Omental fat pad (tissue), 4 donors: ENCODE measurements at places on chromosomes 2 and 18. TPM values are rescaled to one million over a fixed set of nuclear protein-coding genes. Genes with fewer than 3 reads are reported as not detected.

- DNase-seq, result no peak
Measured at GRCh38 chr2:176088048-176088936, 4.2 kb upstream of the HOXD13 start.

GRCh38 chr2:96769814-96770213 lies 9.1 kb downstream of the CNNM4 start:
- DNase-seq, result no peak

DNA sequence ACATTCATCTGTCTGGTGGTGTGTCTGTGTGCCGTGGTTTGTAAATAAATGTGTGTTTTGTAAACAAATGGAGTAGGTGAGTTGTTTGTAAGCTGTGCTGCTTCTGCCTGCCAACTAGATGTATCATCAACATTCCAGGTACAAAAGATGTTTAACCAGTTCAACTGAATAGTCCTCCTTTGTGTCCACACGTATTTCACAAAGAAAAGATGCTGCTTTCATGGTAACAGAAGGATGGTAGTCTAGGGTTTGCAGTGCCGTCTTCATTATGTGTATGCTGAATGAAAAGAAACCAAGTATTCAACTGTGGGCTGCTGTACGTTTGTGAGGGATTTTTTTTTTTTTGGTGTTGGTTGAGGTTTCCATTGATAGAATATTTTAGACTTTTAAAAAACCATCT lies 72.1 kb downstream of the CAMKMT start:
- DNase-seq, result no peak

GRCh38 chr2:76478266-76479035 lies 767.7 kb upstream of the GCFC2 start:
- no peak for DNase-seq

TEX44 gene
- total RNA-seq, result not detected

AQP12A gene
- total RNA-seq, result not detected
